ENCODE measurements at places on chromosomes 1 and 21. TPM values are rescaled to one million over a fixed set of nuclear protein-coding genes. Genes with fewer than 3 reads are reported as not detected.

DNA sequence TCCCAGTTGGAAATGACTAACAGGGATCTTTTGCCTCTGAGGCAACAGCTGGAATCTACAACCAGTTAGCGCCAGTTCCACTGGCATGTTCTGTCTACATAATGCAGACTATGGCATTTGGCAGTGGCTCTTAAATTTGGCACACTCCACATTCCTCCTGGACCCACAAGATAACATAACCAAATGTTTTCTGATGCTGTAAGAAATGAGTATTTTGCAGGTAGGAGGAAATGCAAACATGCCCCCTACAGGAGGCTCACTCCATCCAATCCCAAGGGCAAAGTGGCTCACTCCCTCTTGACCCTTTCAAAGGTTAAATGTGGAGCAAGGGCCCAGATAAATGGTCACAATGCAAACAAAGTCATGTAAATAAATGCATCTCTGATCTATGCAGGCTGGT, 129.2 kb upstream of the PROX1 start:
- DNase-seq = no peak
- H3K27ac ChIP-seq = no peak overlapping the region
- no peaks in the 10 kb centered on the region for H3K27me3 ChIP-seq
- H3K36me3 ChIP-seq = no peaks in the 10 kb centered on the region

DNA sequence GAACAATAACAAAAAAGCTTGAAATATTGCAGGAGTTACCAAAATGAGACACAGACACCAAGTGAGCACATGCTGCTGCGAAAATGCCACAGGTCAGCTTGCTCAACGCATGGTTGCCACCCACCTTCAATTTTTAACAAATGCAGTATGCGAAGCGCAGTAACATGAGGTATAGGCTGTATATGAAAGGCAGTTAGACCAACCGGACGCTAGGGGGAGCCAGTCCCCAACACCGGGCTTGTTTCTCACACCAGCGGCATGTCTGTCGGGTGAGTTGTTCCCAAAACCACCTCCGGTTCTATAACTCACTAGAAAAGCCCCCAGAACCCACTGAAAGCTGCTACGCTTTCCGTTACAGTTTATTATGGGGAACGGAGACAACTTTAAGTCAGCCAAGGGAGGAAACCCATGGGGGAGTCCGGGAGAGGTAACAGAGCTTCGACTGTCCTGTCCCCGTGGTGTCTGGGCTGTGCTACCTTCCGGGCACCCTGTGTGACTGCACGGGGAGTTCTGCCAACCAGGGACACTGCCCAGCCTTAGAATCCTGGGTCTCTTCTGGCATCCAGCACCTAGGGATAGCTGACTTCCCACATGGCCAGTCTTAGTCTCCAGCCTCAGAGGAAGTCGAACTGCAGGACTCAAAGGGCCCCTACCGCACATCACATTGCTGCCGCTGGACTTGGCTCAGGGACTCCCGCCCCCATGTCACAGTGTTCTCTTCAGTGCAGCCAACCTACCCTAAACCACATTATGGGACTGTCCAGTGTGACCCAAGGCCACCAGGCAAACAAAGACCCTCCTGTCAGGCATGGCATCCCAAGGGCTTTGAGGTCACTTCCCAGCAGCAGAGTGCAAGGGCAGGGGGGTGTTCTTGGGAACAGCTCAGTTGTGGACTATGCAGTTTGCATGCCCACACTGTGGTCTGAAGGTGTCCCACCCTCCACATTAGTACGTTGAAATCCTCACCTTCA, 14.0 kb downstream of the RNF187 start:
- H3K4me1 ChIP-seq = peaks cover 14% of the 10 kb centered on the region
- peaks cover 78% of the 10 kb centered on the region for H3K27me3 ChIP-seq
- H3K36me3 ChIP-seq = peaks cover 2% of the 10 kb centered on the region
- peak; percentile 86 for DNase-seq
- H3K27ac ChIP-seq = no peak overlapping the region
- H3K4me3 ChIP-seq = no peak overlapping the region

GRCh38 chr21:20999659-21000058, 1.4 kb downstream of the NCAM2 start:
- peaks cover 14% of the 10 kb centered on the region for H3K4me1 ChIP-seq
- H3K4me3 ChIP-seq = no peak overlapping the region
- H3K36me3 ChIP-seq = no peaks in the 10 kb centered on the region

GRCh38 chr1:30085811-30086770, 637.3 kb downstream of the MATN1 start:
- H3K4me1 ChIP-seq = peaks cover 15% of the 10 kb centered on the region
- no peak overlapping the region for H3K27ac ChIP-seq
- peaks cover 2% of the 10 kb centered on the region for H3K36me3 ChIP-seq
- peak; percentile 94 for DNase-seq

DNA sequence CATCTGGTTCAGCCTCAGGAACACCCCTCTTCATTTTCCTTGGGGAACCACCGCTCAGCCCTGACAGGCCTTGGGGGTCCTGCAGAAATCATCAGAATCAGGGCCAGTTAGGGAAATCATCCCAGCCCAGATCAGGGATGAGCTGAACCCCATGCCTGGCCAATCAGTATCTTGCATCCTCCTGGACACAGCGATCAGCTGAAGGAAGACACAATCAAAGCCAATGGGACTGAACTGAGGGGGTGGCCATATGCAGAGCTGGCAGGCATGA, 395.4 kb downstream of the MATN1 start:
- no peak for DNase-seq
- no peaks in the 10 kb centered on the region for H3K27me3 ChIP-seq
- no peak overlapping the region for H3K4me3 ChIP-seq
- no peak overlapping the region for H3K27ac ChIP-seq

DNA sequence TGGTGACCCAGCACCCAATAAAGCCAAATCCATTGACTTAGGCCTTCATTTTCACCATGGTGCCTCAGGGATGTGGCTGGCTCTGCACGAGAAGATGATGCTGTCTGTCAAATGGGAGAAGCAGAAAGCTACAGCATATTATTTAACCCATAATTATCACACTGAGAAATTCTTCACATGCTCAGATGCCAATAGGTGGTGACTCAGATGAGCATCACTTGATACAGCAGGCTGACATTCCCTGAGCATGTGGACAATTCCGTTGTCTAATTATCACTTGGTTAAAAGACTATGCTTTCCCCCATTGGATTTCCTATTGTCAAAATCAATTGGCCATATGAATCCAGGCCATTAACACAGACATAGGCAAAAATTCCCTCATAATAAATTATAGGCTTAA, 44.0 kb upstream of the HSD3B1 start:
- DNase-seq = no peak
- H3K27me3 ChIP-seq = no peaks in the 10 kb centered on the region
- peaks cover 17% of the 10 kb centered on the region for H3K4me1 ChIP-seq
- H3K36me3 ChIP-seq = no peaks in the 10 kb centered on the region
- H3K4me3 ChIP-seq = no peak overlapping the region
- no peak overlapping the region for H3K27ac ChIP-seq

GRCh38 chr1:167797015-167797414, 75.2 kb downstream of the MPZL1 start:
- peaks cover 29% of the 10 kb centered on the region for H3K4me1 ChIP-seq
- H3K27ac ChIP-seq = peak overlapping the region; percentile 92
- DNase-seq = peak; percentile 31
- H3K4me3 ChIP-seq = no peak overlapping the region
- H3K27me3 ChIP-seq = no peaks in the 10 kb centered on the region

DNA sequence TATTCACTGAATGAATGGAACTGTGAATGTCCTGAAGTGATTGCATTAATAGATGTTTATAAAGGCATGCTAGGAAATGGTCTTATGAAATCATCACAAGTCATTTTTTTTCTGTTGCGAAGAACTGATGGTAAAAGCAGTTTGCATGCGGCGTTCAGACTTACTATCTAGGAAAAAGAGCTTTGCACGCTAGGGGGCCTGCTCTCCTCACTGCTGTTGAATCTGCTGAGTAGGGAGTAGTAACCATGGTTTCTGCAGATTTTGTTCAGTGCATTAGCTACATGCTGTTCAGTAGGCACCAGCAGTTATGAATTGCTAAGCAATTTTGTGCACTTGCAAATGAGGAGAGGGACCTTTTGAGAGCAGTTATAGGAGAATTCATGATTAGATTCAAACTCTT, 57.9 kb downstream of the CENPF start:
- peaks cover 90% of the 10 kb centered on the region for H3K36me3 ChIP-seq
- no peak overlapping the region for H3K27ac ChIP-seq
- H3K4me3 ChIP-seq = no peak overlapping the region
- DNase-seq = peak; percentile 19

GRCh38 chr1:115088871-115089419, 358 bp downstream of the TSPAN2 start:
- H3K27ac ChIP-seq = no peak overlapping the region
- H3K36me3 ChIP-seq = no peaks in the 10 kb centered on the region
- H3K4me1 ChIP-seq = peaks cover 38% of the 10 kb centered on the region
- peaks cover 16% of the 10 kb centered on the region for H3K27me3 ChIP-seq
- DNase-seq = no peak

DNA sequence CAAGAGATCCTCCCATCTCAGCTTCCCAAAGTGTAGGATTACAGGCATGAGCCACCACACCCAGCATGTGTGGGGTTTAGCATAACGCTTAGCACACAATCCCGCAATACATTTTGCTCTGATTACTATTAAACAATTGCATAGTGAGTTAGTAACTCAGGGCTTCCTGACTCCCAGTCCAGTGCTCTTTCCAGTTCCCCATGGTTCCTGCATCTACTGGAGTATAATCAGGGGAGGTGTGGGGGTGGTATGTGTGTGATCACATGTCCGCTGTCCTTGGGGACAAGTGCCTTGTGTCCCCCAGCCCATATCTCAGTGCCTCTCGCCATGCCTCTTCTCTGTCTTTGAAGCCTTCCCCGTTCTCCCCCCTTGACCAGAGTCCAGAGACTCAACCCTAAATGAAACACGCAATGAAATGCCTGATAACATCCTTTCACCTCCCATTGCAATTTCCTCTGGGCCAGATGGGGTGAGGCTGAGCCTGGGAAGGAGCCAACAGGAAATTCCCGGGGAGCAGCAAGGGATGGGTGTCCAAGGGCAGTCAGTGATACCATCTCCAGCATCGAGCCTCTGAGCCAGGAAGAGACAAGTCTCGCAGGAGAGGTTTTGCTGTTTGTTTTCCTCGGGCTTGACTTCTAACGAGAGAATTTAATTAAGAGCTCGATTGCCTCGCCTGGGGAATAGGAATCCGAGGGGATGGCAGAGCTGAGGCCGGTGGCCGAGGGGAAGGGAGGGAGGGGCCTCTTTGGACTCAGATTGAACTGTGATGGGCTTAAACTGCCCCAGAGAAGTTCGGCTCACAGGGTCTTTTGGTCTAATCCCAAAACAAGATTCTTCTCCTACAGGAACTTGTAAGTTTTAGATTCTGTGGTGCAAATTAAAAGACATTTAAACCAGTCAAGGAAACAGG, 7.7 kb upstream of the HTR1D start:
- H3K27me3 ChIP-seq = peaks cover 7% of the 10 kb centered on the region
- H3K4me3 ChIP-seq = no peak overlapping the region
- H3K36me3 ChIP-seq = peaks cover 6% of the 10 kb centered on the region
- no peak overlapping the region for H3K27ac ChIP-seq

- no peak overlapping the region for H3K4me3 ChIP-seq
- H3K4me1 ChIP-seq = peaks cover 12% of the 10 kb centered on the region
Observed at GRCh38 chr1:37949524-37950152, 2.8 kb upstream of the INPP5B start.

DNA sequence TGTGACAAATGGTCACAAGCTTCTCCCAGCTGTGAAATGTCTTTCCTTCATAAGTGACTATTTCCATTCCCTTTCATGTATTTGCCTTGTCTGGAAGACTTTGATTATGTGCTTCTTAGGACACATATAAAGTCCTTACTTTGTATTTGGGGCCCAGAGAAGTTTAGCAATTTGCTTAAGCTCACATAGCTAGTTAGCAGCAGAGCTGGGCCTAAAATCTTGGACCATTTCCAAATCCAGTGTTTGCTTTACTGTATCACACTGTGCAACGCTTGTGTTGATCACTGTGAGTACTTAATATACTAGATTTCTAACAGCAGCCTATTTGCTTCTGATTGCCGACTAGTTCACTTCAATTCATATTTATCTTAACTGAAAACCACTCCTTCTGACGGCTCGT, 2.2 kb upstream of the KCNA3 start:
- peaks cover 11% of the 10 kb centered on the region for H3K4me1 ChIP-seq
- H3K36me3 ChIP-seq = peaks cover 4% of the 10 kb centered on the region
- no peak overlapping the region for H3K4me3 ChIP-seq
- no peak overlapping the region for H3K27ac ChIP-seq

DNA sequence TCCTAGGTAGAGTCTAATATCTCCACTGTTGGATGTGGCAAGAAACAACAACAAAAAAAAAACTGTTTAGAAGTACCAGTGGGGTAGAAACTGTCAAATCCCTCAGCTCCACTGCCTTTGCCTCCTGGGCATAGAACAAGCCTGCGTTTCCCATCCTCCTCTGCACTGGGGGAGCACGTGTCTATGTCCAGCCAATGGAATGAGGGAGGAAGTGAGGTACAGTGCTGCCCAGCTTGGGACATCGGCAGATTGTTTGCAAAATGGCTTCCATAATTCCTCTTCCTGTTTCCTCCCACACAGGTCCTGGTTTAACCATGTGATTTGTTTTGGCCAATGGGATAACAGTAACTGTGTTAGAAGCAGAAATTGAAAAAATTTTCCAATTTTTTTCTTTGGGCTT, 39.1 kb downstream of the PSMG1 start:
- no peak overlapping the region for H3K4me3 ChIP-seq
- H3K27ac ChIP-seq = no peak overlapping the region
- H3K27me3 ChIP-seq = no peaks in the 10 kb centered on the region
- H3K4me1 ChIP-seq = no peaks in the 10 kb centered on the region
- no peak for DNase-seq

- no peaks in the 10 kb centered on the region for H3K27me3 ChIP-seq
- H3K4me1 ChIP-seq = no peaks in the 10 kb centered on the region
- H3K4me3 ChIP-seq = no peak overlapping the region
- H3K27ac ChIP-seq = no peak overlapping the region
- DNase-seq = no peak
Observed at GRCh38 chr1:36006941-36007500, 76.1 kb downstream of the AGO3 start.

- H3K36me3 ChIP-seq = peaks cover 11% of the 10 kb centered on the region
- peak overlapping the region; percentile 72 for H3K27ac ChIP-seq
- no peak overlapping the region for H3K4me3 ChIP-seq
Observed at GRCh38 chr1:19390166-19390850, 78.2 kb downstream of the SLC66A1 start.

GRCh38 chr21:17540530-17540929, 27.7 kb downstream of the CXADR start:
- no peaks in the 10 kb centered on the region for H3K27me3 ChIP-seq
- no peak for DNase-seq
- peaks cover 22% of the 10 kb centered on the region for H3K36me3 ChIP-seq
- peak overlapping the region; percentile 7 for H3K27ac ChIP-seq
- H3K4me1 ChIP-seq = peaks cover 71% of the 10 kb centered on the region
- no peak overlapping the region for H3K4me3 ChIP-seq

Gene CAMK2N1
- total RNA-seq = 10.1 TPM

Gene ZNF593OS
- not detected for total RNA-seq

Gene SLC6A9
- total RNA-seq = 14.4 TPM

Gene CADM3
- 5.5 TPM for total RNA-seq

Gene SPRR1A
- total RNA-seq = not detected

Gene WNT3A
- 0.16 TPM for total RNA-seq

Gene MMP23B
- 20.0 TPM for total RNA-seq

Gene NHLH2
- total RNA-seq = 1.8 TPM

Gene IFT25
- total RNA-seq = 26.3 TPM

Gene VSIG8
- not detected for total RNA-seq

Gene PLA2G2F
- not detected for total RNA-seq

Gene SPRR2A
- total RNA-seq = not detected

Gene MAP10
- 2.5 TPM for total RNA-seq

Gene ERICH3
- total RNA-seq = 0.07 TPM

Gene DIO1
- not detected for total RNA-seq

Gene RAP1GAP
- 9.7 TPM for total RNA-seq

Gene CAMK1G
- 0.50 TPM for total RNA-seq

Gene C1orf185
- total RNA-seq = not detected

Gene FCMR
- total RNA-seq = 0.37 TPM

Measured in WTC11 (cell line).